ENCODE measurements at places on chromosomes 1 and 21.

DNA sequence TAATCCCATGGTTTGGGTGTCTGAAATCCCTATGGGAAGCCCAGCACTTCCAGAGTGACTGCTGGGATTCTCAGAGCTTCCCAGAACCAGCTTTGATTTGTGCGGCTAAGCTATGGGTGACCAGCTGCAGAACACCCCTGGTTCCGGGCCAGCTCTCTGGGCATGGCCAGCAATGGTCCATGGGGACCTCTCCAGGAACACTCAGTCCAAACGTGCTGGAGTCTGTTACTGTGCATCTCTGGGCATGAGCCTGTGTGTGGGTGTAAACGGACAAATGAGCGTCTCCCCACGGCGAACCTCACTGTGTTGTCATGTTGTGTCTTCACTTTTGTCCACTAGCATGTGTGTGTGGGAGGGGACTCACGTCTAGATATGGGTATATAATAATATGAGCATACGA lies 54.4 kb downstream of the MAB21L3 start:
- no peak for DNase-seq

- no peak for DNase-seq
These were observed 14.1 kb downstream of the PFKFB2 start for GRCh38 chr1:207067185-207067584.

GRCh38 chr1:53733975-53734649 lies 4.9 kb downstream of the GLIS1 start:
- DNase-seq, result no peak

- no peak for DNase-seq
These were observed 425 bp downstream of the DDR2 start for GRCh38 chr1:162632698-162633080.

DNA sequence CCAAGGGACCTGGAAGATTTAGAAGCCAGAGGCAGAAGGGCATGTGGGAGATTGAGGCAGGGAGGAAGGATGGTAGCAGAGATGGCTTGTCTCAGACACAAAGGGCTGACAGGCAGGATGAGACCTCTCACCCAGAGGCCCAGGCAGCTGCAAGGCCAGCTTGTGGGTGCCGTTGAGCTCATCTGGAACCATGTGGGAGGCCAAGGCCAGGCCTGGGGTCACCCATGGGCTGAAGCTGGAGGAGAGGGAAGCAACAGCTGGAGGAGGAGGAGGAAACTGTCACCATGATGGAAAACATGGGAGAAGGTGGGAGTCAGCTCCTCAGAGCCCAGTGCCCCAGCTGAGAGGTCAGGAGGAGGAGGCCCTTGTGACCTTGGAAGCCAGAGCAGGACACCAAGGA lies 6.4 kb downstream of the CRABP2 start:
- DNase-seq, result no peak

DNA sequence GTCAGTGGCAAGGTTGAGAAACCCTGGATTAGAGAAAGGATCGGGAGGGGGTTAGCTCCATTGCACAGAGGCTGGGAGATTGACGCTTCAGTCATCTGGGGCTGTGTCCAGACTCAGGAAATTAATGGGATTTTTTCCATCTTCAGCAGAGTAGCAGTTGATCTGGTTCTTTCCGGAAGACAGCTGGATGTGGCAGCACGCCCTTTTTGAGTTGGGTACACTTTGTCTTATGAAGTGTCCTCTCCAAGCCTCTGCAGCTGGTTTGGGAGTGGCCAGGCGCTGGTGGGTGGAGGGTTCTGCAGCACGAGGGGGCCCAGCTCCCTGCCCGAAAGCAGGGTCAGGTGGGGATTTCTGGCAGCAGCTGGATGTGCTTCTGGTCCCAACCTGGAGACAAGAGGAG lies 95.1 kb downstream of the TAS1R2 start:
- DNase-seq, result no peak

DNA sequence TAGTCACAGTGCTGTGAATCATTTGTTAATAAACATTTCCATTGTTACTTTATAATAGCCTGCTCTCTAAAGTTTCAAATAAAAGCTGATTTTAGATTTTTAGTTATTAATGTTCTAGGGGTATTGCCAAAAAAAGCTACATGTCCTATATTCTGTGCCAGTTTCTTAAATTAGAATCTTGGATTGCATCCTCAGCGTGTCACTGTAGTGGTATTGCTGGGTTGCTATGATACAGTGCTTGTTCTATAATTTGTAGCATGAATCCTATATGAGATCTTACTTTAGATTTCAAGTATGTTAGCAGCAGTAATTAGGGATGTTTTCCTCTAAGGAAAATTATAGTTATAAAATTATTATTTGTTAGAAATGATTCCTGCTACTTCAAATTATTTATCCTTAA lies 16.4 kb downstream of the PPP2R5A start:
- no peak for DNase-seq

- DNase-seq, result no peak
These were observed 39.6 kb downstream of the F3 start for GRCh38 chr1:94501935-94502334.

- DNase-seq, result no peak
These were observed 123.9 kb downstream of the LHX4 start for GRCh38 chr1:180353945-180354344.

GRCh38 chr1:30085811-30086770 lies 637.3 kb downstream of the MATN1 start:
- DNase-seq, result no peak

DNA sequence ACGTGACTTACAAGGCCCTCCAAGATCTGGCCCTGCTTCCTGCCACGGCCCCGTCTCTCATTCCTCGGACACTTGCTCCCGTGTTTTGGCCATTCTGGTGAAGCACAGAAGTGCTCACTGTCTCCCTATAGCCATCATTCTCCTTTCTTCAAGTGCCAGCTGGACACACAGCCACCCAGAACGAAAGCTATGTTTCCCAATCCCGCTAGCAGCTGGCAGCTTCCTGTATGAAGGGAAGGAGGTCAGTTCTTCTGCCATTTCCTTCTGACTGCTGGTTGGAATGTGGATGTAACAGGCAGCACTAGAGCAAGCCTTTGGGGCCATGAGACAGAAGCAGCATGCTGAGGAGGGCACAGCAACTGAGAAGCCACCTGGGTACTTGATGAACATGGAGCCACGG lies 82.8 kb downstream of the TGFBR3 start:
- DNase-seq, result peak; percentile 14

GRCh38 chr1:67847466-67847865 lies 14.2 kb upstream of the GNG12 start:
- no peak for DNase-seq

DNA sequence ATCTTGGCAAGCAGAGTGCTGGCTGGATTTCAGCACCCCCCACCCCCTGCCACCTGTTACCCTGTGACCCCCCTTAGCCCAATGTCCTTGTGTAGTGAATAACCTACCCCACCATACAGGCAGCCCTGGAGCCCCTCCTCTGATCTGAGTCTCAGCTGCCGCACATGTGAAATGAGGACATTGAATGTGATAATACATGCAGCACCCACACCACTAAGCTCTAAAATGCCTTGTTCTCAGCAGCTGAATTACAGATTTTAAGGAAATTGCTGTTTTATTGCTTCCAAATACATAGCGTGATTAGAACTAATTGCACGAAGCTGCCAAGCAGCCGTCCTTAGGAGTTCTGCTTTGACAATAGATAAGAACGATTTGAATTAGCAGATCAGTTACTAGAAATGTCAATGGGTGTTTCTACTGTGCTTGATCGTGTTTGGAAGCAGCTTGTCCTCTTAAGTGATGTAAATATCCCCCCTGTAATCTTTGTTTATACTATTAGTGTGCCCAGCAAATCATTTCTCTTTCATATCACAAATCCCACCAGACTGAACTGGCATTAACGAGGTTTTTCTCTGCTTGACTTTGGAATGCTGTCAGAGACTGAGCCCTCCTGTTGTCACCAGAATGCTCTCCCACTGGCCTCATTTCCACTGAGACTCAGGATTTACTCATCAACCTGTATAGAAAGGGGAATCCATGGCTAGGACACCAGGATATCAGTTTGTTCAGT lies 4.9 kb downstream of the SLAMF8 start:
- no peak for DNase-seq

GRCh38 chr1:54134295-54134694 lies 18.5 kb downstream of the CDCP2 start:
- no peak for DNase-seq

GRCh38 chr1:215023155-215023832 lies 59.2 kb upstream of the KCNK2 start:
- DNase-seq, result no peak

DNA sequence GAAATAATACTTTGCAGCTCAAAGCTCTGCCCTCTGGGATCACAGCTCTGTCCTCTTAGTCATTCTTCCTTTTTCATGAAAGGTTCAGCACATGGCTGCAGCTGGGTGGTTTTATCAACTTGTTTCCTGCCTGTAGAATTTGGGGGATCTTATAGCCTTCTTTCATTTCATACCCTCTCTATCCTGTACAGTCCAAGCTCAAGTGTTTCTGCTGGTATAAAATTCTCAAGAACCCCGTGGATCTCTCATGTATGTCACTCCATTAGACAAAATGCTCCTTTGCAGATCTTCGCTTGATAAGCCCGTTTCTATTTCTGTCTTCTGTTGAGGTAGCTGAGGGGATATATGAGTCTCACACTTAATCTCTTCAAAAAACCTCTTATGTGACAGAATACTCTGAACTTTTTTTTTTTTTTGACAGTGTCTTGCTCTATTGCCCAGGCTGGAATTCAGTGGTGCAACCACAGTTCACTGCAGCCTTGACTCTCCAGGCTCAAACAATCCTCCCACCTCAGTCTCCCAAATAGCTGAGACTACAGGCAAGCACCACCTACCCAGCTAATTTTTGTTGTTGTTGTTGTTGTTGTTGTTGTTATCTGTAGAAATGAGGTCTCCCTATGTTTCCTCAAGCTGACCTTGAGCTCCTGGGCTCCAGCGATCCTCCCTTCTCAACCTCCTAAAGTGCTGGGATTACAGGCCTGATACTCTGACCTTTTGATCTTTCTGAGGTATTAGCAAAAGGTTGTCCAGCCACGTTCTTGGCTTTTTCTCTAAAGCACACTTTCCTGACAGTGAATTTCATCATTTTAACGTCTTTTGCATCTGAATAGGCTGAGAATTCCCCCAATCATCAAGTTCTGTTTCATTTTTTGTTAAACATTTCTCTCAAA lies 24.6 kb upstream of the COL9A2 start:
- no peak for DNase-seq

- DNase-seq, result no peak
These were observed 164.5 kb downstream of the TOMM20 start for GRCh38 chr1:234963904-234964702.

DNA sequence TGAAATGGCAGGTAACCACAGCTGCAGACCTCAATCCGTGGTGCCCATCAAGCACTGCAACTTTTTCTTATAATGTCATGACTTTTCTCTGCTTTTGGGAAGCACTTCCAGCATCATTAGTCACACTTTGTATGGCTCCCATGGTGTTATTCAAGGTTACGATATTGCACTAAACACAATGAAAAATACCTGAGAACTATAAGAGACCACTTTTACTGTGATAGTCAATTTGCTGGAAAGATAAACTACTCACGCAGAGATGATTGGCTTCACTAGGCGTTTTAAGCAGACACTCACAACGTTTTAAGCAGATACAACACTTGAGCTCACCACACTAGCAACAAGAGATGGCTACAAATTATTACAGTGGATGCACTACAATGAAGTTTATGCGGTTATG lies 103.2 kb upstream of the CHRM3 start:
- DNase-seq, result no peak

All from CD4-positive, alpha-beta T cell treated with Interleukin-17A for 1 hour (primary cell).